Calu3 (cell line): ENCODE measurements at places on chromosomes 12 and 14.

GRCh38 chr14:50600849-50601248 lies 40.9 kb downstream of the ATL1 start:
- no peak for DNase-seq

DNA sequence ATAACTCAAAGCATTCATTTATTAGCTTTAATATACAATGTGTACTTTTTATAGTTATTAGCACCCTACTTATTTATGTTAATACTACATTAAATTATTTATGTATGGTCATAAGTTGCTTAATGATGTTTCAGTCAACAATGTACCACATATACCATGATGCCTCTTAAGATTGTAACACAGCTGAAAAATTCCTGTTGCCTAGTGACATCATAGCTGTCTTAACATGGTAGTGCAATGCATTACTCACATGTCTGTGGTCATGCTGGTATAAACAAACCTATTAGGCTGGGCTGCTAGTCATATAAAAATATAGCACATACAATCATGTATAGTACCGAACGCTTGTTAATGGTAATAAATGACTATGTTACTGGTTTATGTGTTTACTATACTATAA lies 120.4 kb downstream of the ANO6 start:
- DNase-seq, result no peak

DNA sequence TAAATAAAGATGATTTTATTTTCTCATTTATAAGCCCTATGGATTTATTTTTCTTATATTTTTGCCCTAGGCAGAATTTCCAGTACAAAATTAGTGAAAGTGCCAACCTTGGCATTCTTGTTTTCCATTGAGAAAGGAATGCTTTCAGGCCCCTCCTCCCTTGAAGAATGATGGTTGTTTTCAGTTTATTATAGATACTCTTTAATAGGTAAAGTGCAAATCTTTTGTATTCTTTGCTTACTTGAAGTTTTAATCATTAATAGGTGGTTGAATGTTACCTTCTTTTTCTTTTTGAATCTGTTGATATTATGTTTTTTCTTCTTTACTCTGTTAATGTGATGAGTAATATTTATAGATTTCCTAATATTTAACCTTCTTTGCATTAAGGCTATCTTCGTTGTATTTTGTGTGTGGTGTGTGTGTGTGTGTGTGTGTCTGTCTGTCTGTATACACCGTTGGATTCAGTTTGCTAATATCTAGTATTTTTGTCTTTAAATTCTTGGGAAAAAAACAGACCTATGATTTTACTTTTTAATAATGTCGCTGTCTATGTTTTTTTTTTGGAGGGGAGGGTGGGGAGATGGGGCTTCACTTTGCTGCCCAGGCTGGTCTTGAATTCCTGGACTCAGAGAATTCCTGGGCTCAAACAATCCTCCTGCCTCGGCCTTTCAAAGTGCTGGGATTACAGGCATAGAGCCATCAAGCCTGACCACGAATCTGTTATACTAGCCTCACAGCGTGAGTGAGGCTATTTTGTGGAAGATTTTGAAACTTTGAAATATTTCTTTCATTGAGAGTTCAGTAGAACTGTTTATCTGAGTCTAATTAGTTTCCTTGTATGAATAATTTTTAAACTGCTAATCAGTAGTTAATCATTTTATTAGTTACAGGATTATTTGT lies 13.5 kb downstream of the SRGAP1 start:
- no peak for DNase-seq

- peak; percentile 19 for DNase-seq
These were observed 308.0 kb downstream of the ITPR2 start for GRCh38 chr12:26524862-26525465.

GRCh38 chr12:28988325-28988704 lies 160.8 kb upstream of the FAR2 start:
- no peak for DNase-seq

GRCh38 chr12:44286336-44286735 lies 450.5 kb downstream of the TMEM117 start:
- no peak for DNase-seq

DNA sequence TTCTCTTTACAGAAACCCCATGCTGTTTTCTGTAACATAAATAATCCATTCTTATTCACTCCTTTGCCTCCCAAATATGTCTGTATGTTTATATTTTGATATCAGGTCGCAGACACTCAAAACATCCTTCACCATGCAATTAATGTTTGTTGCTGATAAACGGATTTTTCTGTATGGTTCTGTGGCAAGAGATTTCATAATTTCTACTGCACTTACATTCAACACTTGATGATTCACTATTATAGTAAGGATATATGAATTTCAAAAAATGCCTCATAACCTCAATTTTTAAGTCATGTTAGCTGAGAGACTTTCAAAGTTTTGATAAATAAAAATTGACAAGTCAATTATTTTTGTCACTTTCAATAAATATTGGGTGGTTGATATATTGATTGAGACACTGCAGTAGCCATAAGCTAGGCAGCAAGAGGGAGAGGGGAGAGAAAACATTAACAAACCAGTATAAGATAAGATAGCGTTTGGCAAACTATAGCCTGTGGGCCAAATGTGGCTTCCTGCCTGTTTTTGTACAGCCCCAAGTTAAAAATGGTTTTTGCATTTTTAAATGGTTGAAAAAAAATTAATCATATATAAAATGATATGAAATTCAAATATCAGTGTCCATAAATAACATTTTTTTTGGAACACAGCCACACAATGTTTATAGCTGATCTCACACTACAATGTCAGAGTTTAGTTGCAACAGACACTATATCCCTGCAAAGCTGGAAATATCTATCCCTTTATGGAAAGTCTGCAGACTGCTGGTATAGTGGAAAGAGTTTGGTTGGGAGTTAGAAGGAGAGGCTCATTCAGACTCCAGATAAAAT lies 18.3 kb downstream of the ALDH6A1 start:
- DNase-seq, result no peak

DNA sequence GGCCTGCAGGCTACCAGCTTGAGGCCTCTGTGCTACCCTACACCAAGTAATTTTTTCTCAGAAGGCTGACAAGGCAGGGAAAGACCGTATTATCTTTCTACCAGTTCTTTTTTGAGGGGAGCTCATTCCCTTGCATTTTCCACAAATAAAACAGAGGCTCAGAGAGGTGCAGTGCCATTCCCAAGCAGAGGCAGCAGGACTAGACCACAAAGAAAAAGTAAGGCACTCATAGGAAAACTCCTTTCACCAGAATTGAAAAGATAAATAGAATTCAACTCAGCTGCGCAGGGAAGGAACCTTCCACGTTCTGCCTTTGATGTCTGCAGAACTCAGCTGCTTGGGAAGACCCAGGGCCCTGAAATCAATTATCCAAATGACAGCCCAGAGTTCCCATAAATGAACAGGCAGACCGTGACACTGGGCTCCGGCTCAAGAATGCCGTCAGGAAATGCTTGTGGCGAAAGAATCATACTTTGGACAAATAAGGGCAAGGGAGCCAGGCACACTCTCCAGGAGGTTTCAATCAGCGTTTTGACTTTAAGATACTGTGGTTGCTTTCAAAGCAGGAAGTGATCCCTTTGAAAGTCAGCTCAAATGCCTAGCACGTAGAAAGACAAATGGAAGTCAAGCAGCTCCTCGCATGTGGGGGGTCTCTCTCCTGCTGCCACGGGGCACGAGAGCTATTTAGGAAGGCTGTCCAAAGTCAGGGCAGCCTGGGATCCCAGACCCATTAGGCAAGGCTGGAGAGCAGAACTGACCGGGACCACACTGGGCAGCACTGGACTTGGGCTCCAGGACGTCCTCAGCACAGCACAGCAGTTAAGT lies 14.0 kb downstream of the KCTD10 start:
- peak; percentile 75 for DNase-seq

- DNase-seq, result no peak
These were observed 38.6 kb downstream of the CPM start for GRCh38 chr12:68894276-68894855.

DNA sequence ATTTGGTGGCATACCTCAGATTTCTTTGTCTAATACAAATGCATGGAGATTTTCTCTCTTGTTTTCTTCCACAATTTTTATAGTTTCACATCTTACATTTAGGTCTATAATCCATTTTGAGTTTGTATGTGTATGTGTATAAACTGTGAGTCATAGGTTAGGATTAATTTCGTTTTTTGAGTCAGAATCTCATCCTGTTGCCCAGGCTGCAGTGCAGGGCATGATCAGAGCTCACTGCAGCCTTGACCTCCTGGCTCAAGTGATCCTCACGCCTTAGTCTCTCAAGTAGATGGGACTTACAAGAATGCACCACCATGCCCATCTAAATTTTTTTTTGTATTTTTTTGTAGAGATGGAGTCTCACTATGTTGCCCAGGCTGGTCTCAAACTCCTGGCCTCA lies 71.6 kb downstream of the OTOGL start:
- DNase-seq, result no peak

DNA sequence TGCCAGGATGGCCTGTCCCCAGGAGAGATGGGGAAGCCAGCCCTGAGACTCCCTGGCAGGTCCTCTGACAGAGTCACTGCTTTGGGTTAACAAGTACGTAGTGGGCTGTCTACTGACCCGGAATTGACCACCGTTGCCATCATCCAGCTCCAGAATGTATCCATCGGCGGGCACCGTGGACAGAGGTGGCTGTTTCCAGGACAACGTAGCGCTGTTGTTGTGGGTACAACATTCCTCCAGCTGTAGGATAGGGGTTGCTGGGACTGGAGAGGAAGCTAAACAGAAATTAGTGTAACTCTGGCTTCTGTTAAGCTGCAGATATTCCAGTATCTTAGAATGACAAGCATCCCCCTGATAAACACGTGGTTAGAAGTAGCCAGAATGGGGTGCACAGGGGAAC lies 56.3 kb upstream of the PYGL start:
- no peak for DNase-seq

DNA sequence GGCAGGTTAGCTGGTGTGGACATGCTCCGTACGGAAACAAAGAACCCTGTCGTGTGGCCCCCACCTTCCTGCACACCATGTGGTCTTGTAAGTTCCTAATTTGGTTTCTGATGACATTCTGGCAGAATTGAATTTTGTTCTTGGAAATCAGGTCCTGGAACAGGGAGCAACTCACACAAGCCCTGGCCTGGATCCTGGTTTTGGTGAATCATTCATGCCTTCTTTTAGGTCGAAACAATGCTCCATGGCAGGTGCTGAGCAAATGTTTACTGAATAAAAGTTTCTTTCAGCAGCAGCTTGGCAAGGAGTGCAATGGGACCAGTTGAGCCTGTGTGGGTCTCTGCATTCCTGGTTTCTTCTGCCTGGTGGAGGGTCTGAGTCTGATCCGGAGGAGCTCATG lies 978.4 kb downstream of the BCL11B start:
- DNase-seq, result no peak

DNA sequence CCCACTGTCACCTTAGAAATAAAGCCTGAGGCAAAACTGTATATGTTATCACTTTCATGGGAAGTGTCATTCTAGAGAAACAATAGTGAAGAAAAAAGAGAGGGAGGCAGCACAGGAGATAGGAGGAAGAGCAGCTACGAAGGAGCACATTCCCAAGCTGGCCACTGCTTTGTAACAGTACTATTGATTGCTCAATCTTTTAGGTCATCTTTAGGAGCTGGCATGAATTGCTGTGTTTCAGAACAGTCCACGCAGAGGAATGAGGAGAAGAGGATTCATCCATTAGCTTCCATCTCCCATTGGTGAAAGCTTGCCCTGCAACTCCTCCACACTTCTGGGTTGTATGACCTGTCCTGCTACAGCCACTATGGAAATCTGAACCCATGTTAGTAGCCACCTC lies 372.5 kb upstream of the DDHD1 start:
- no peak for DNase-seq

GRCh38 chr14:35252451-35252868 lies 39.7 kb upstream of the PSMA6 start:
- no peak for DNase-seq

DNA sequence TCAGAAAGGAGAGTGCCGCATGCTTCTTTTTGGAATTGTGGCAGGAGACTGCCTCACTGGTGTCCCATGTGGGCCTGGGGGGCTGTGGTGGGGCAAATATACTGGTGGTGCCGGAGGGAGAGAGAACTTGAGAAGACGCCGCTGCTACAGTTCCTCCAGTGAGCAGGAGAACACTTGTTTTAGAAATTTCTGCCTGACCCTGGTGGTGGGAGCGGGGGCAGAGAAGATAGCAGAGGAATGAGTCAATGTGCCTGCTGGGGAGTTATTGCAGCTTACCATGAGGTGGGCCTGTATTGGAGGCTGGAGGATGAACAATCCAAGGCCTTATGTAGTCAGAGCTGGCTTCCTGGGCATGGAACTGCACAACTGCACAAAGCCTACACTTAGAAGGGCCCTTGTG lies 211.8 kb downstream of the SNAPC1 start:
- DNase-seq, result no peak

GRCh38 chr12:106226884-106227640 lies 20.8 kb downstream of the CKAP4 start:
- DNase-seq, result peak; percentile 57

DNA sequence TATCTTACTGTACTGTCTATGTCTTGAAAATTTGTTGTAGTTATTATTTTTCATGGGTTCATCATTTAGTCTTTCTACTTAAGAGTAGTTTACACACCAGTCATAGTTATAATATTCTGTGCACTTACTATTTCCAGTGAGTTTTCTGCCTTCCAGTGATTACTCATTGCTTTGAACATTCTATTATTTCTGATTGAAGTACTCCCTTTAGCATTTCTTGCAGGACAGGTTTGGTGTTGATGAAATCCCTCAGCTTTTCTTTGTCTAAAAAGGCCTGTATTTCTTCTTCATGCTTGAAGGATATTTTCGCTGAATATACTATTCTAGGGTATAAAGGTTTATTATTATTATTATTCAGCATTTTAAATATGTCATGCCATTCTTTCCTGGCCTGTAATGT lies 66.8 kb downstream of the TSPAN8 start:
- DNase-seq, result no peak

DNA sequence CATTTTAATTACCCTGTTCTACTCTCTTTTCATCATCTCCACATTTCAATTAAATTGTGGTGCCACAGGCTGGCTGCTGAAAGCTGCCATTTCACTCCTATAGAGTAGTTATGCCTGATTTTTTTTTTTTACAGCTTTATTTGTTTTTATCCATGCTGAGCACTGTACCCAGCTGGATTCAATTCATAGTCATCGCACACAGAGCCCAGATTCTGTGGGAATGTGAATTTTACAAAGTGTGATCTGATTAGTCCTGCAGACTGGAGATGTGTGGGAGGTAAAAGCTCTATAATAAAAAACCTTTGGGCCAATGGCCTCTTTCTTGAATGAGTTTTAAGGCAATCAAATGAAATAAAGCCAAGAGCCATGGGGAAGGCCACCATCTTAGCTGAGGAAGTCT lies 190.2 kb downstream of the ANO4 start:
- DNase-seq, result no peak

- DNase-seq, result peak; percentile 50
These were observed 1.9 kb downstream of the ATXN2 start for GRCh38 chr12:111596985-111597830.

DNA sequence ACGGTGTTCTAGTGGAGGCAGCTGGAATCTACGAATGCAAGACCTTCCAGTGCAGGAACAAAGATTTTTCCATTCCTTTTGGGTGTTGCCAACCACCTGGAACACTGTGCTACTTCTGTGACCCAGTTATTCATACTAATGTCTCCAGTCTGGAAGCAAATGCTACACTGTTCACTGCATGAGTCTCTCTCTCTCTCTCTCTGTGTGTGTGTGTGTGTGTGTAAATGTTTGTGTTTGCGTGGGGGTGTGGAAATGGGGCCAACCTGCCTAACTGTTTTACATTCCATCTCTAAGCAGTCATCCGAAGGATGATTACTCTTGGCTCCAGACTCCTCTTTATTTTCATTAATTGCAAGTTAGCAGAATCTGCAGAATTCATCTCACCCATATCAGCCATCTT lies 29.9 kb upstream of the YBX3 start:
- DNase-seq, result no peak
